ENCODE measurements at places on chromosomes 12 and 14.
A peak's percentile ranks its signal among the peaks of the same experiment; 100 is the strongest.

DNA sequence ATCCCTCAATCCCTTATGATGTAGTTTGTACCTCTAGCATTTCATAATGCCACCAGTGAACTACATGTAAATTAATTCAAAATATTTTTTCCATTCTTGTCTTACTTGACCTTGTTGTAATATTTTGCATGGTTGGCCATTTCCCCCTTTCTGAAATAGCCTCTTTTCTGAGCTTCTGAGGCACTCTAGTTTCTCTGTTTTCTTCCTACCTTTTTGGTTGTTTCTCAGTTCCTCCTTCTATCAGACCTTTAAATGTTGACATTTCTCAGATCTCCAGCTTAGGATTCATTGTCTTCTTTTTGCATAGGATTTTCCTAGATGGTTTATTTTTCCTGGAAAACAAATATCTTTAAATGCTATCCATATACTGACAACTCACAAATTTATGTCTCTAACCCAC lies 9.8 kb upstream of the RMST start:
- DNase-seq = no peak

- peak; percentile 54 for DNase-seq
Observed at GRCh38 chr14:68781161-68782021, 11.5 kb downstream of the ZFP36L1 start.

DNA sequence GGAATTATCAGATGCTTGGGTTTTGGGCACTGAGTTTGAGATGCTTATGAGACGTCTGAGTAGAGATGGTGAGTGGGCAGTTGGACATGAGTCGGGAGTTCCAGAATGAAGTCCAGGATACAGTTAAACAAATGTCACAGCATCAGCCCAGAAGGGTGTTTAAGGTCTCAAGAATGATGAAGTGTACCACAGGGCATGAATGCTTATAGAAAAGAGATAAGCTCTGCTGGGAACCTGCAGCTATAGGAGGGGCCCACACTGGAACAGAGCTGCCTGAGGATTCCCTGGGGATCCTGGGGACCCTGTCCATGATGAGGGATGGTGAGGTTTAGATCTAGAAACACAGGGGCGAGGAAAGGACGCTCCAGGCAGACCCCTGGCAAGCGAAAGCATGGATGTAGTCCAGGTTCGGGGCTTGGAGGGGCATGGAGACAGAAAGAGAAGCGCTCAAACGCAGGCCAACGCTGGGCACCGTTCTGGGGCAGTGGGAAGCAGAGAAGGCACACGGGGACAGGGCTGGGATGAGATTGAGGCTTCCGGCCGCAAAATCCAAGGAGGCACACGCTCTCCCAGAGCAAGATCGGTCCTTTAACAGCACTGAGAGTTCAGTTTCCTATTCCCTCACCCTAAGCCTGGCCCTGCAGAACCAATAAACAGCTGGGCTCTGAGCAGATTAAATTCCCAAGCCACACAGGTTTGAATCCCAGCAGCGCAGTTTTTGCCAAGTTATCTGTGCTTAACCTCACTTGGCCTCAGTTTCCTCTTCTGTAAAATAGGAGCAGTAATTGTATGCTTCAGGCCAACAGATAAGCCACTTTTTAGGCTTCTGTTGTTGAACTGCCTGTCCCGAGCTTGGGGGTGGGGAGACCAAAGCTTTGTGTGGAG lies 52.9 kb downstream of the EID3 start:
- no peak for DNase-seq

GRCh38 chr14:24954700-24955037 lies 95.3 kb downstream of the STXBP6 start:
- DNase-seq = no peak

Data from stimulated activated naive CD4-positive, alpha-beta T cell treated with Interleukin-2 at 50 U/mL for 16 hours (primary cell).